ENCODE measurements at places on chromosomes 5 and 9.

DNA sequence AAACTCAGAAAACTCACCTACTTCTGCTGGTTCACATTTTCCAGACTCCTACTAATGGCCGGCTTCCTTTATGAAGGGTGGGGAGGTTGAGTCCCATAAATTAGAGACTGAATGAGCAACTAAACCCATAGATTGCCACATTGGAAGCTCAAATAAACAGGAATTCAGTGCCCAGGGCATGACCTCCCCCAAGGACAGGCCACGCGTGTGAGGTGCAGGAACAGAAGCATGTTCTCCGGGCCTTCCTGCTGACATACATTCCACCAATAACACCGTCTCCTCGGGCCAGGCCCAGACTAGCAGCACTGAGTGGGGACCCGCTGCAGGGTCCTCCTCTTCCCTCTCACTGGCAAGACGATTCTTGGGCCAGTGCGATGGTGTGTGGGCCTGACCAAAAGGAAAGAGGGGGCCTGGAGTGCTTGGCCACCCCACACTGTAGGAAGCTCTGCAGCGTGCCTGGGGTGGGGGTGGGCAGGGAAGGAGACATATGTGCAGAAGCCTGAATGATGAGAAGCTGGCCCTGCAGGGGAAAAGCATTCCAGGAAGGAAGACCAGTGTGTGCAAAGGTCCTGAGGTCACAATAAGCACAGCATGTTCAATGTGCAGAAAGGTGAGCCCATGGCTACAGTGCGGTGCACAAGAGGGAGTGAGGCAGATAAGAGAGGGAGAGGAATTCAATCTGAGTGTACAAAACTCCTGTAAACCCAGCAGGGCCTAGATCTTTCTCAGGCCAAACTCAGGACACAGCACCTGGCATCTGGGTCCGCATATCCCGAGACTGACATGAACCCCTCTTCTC, 12.0 kb downstream of the PTGES start:
- DNase-seq: no peak

GRCh38 chr5:31106278-31106677, 87.2 kb upstream of the CDH6 start:
- peak; percentile 64 for DNase-seq

DNA sequence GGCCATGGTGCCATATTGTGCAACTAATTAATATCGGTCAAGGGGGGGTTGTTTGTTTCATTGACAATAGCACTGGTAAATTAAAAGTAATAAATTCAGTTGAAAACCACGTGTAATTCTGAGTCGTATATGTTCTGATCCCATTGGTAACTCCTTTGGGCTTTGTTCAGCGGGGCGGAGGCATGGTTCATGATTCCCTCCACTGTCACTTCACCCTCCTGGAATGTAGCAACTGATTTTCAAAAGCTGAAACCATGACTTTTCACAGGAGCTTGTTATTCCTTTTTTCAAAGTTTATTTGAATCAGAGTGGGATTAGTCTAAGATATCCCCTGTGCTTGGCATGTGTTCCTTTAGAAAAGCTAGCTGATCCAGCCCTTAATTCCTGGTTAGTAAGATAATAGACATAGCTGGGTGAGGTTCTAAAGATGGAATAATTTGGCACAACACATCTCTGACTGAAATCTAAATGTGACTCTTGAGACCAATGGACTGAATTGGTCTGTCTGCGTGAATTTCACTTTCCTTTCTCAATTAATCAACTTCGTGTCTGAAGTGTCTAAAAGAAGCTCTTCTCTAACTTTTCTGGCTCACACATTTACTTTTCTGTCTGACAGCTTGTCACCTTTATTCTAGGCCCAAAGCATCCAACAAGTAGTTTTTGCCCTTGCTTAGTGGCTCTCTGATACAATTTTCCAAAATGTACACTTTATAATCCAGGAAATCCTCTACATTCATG, 185.7 kb upstream of the VCAN start:
- no peak for DNase-seq

DNA sequence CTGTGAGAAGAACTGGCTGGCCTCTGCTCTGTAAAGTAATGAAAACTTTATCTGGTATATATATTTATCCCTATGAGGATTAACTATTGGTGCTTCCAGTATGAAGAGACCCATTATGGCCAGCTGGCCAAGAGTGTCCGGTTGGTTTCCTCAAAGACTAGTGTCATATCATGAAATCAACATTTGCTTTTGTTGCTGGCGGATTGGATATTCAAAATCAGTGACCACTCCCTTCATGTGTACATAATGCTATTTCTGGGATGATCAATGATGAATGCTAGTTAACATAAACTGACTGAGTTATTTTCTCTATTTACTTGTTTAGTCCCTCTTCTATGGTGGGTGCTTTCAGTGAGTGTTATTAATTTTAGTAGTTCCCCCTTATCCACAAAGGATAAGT, 60.8 kb upstream of the NUDT12 start:
- DNase-seq: no peak

- DNase-seq: no peak
Measured at GRCh38 chr9:93183663-93184431, at the start of gene WNK2. TSS of gene WNK2 (plus strand) at chr9:93184139. CDS start at chr9:93184930, 791 bp downstream.

DNA sequence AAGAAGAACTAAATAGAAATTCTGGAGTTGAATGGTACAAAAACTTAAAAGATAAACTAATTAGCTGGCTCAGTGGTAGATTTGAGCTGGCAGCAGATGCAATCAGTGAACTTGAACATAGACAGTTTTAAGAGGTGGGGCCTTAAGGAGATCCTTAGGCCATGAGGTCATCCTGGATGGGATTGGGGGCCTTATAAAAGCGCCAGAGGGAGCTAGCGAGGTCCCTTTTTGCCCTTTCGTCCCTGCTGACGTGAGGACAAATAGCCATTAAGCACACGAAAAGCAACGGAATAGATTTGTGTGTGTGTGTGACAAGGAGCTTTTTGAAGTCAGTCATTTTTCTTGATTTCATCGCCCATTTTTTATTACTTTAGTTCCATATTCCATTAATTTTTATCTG, 83.3 kb downstream of the ZNF354C start:
- no peak for DNase-seq

GRCh38 chr9:105319202-105319813, 74.9 kb downstream of the SLC44A1 start:
- DNase-seq: no peak

DNA sequence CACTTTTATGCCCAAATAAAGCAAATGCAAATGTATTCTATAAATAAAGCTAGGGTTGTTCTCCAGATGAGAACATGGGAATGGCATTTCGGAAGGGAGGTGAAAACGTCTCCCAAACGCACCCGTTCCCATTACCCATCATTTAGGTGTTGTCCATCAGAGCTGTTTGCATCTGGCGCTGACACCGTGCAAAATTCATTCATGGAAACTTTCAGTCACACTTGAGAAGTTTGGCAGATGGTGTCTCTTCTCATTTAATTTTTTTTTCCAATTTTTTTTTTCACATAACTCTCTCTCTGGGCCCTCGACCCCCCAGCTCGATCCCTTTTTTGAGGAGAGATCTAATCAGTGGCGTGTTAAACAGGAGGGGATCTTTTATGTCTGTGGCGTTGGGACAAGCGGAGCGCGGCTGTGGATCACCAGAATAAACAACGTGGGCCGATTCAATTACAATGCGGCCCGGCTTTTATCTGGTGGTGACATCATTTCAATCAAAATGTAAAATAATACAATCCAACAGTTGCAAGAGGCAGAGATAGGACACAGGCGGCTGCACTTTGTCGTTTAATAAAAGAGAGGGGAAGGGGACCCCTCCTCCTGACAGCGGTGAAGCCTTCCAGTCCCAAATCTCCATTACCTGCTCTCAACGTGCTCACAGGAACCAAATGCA, 246.1 kb upstream of the IRX4 start:
- no peak for DNase-seq

DNA sequence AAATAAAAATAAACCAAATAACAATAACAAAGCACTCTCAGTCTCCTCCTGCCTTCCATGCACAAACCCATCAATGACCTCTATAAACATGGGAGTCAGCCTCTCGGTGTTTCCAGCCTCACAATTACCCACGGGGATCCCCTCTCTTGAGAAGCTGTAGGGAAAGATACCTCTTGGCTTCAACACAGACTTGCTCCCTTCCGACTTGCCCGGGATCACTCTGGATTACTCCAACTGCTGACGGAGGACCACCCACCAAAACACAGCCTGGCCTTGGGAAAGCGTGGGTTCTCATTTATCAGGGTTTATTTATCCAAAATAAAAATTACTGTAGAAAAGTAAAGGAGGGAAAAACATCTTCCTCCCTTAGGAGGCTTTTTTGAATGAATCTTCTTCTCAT, 11.5 kb upstream of the NKX2-5 start:
- DNase-seq: no peak

- no peak for DNase-seq
Measured at GRCh38 chr9:903886-904285, 62.4 kb downstream of the DMRT1 start.

- DNase-seq: no peak
Measured at GRCh38 chr5:143819716-143820115, 7.8 kb downstream of the HMHB1 start.

GRCh38 chr5:107135391-107135790, 535.3 kb downstream of the EFNA5 start:
- no peak for DNase-seq

DNA sequence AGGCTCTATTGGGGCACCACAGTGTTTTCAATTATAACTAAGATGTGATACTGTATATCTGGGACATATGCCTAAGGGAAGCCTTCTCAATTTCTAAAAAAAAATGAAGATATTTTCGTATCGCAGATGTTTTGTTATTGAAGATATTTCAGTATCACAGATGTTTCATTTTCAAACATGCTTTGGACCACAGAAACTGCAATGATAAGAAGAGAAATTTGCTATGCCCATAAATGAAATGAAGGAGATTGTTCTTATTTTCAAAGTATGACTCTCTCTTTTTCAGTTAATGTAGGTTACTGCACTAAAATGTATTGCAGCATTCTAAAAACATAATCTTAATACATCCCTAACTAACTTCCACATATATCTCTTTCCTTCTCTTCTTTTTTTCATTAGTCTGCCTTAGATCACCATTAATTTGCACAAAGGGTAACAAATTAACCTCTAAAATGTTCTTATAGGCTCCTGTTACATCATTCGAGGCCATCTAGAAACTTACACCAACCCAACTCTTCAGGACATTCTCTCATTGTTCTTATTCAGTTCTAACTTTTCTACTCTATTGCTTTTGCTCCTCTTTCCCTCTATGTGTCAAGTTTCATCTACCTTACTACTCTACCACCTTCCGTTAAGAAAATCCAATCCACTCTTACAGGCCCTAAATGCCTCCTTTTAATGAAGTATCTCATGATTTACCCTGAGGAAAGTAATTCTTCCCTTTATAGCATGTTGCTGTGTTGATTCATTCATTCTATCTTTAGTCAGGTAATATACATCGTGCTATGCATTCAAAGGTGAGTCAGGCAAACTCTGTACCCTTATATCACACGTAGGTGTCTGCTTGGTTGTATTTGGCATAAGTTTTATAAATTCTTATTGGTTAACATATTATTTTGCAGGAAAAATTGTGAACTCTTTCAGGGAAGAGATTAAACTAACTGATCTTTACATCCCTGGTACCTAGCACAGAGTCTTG, 70.5 kb downstream of the ST8SIA4 start:
- no peak for DNase-seq

DNA sequence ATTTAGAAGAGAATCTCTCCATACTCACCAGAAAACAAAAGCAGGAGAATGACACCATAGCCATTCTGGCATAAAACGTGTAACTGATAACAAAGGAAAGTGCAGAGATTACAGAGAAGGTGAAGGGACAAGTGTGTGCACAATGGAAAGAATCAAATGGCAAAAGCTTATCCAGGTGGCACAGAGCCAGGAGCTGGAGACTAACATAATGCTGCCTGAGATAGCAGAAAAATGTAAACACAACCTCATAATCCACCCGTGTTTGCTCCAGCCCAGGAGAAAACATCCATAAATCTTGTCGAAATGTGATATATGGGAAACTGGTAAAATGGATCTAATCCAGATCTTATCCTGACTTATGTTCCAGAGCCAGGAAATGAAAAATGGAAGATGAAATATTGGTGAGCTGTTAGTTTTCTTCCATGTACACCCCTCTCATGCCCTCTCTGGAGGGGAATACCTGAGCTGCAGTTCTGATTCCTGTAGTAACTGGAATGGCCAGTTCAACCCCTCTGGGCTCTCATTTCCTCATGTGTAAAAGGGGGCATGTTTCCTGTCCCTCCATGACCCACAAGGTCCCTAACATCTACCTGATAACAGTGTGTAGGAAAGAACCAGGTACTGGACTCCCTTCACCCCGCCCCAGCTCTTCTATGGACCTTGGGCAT, 212.3 kb upstream of the DAPK1 start:
- no peak for DNase-seq

GRCh38 chr5:155598552-155598951, 585.0 kb downstream of the KIF4B start:
- no peak for DNase-seq

- no peak for DNase-seq
Measured at GRCh38 chr5:73454379-73455036, 5.9 kb upstream of the FOXD1 start.

DNA sequence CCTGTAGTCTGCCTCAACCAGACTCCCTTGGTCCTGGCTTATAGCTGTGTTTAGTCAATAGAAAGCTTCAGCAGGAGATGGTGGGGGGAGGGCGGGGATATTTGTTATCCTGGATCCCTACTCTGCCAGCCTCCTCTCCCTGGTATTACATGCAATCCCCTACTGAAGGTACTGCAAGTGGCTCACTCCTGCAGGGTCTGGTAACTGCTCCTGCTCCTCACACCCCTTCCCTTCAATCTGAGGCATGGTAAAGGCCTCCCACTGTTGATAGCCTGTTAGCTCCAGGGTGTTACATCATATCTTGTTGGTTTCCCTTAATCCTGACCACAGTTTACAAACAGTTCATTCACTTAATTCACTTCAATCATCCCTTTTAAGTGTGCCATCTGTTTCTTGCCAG, 137.5 kb downstream of the AP3B1 start:
- DNase-seq: no peak

DNA sequence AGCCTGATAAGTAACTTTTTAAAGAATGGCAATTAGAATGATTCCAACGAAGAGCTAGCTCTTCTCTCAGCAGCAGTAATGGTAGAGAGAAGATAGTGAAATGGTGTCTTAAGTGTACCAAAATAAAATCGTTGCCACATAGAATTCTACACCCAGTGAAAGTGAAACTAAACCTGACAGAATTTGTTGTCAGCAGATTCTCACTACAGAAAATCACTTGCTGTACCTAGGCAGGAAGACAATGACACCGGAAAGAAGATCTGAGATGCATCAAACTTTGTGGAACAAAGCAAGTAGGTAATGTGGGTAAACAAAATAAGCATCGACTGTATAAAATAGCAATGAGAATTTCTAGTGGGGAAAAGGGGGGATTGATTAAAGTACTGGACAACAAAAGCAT, 20.7 kb upstream of the EBF1 start:
- DNase-seq: no peak

- no peak for DNase-seq
Measured at GRCh38 chr9:131545003-131545785, at the start of gene PRRT1B. TSS of gene PRRT1B (plus strand) at chr9:131545523. CDS start at chr9:131545616, 93 bp downstream.

- no peak for DNase-seq
Measured at GRCh38 chr9:81543695-81544094, 145.7 kb downstream of the TLE1 start.

Measured in NCI-H446 (cell line).